GM04503 (cell line): ENCODE measurements at places on chromosomes 7 and 10.

GRCh38 chr7:128163473-128163872 is 77.6 kb upstream of the LEP start:
- no peak for DNase-seq

DNA sequence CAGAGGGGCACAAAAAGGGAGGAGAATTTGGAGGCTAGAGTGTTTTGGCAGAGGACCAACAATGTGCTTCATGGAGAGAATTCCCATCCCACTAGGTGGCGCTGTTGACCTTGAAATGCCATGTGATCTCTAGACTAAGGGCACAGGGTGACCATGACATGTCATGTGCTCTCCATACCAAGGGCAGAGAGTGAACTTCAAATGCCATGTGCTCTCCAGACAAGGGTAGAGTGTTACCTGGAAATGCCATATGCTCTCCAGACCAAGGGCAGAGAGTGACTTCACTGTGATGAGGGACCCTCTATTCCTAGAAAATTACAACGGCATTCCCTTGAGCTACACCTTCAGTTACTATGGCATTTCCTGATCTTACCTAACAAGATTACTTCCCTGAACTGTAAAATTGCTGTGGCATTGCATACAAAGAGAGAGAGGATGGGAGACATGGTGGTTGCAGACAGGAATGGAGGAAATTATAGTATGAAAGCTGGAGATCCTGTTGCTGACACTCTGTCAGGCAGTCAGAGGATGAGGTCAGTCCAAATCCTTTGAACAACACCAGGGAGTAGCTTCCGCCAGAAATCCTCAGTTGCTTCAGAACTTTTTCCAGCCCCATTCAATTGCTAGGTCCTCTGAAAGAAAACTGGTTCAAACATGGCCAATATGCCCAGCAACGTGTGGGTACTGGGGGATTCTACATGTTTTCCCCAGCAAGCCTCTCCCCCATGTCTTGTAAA is 60.9 kb upstream of the ACSM6 start:
- DNase-seq = peak; percentile 15

DNA sequence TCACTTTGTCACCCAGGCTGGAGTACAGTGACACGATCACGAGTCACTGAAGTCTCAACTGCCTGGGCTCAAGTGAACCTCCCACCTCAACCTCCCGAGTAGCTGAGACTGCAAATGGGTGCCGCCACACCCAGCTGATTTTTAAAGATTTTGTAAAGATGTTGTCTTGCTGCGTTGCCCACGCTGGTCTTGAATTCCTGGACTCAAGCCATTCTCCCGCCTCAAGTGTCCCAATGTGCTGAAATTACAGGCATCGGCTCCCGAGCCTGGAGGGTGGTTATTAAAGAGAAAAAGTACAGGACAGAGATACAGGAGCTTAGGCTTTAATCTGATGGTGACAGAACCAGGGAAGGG is 55.1 kb downstream of the KCTD7 start:
- no peak for DNase-seq

- DNase-seq = no peak
These were observed 62.5 kb downstream of the MCU start for GRCh38 chr10:72754275-72755032.

GRCh38 chr7:84039432-84039831 is 155.2 kb downstream of the SEMA3A start:
- DNase-seq = no peak

GRCh38 chr10:37263304-37263703 is 137.9 kb downstream of the ANKRD30A start:
- DNase-seq = no peak

DNA sequence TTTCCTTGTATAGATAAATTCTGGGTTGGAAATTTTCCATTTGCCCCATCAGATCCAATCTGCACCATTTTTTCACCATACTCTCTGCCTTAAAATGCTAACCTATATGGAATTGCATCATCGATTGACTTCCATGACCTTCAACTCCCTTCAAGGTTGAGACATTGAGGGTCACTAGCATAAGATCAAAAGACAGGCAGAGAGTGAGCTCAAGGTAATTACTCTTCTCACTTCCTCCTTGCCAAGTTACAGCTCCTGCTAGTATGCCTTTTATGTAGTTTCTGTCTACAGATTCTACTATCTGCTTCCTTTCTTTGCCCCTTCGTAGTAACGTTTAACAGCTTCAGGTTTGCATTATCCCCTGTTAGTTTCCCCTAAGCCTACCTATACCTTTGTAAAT is 1127.7 kb upstream of the LRRTM3 start:
- DNase-seq = no peak
